ENCODE measurements at places on chromosomes 12 and 14. TPM values are rescaled to one million over a fixed set of nuclear protein-coding genes. Genes with fewer than 3 reads are reported as not detected.

- DNase-seq, result no peak
Observed at GRCh38 chr14:93319494-93319893, 13.3 kb downstream of the BTBD7 start.

DNA sequence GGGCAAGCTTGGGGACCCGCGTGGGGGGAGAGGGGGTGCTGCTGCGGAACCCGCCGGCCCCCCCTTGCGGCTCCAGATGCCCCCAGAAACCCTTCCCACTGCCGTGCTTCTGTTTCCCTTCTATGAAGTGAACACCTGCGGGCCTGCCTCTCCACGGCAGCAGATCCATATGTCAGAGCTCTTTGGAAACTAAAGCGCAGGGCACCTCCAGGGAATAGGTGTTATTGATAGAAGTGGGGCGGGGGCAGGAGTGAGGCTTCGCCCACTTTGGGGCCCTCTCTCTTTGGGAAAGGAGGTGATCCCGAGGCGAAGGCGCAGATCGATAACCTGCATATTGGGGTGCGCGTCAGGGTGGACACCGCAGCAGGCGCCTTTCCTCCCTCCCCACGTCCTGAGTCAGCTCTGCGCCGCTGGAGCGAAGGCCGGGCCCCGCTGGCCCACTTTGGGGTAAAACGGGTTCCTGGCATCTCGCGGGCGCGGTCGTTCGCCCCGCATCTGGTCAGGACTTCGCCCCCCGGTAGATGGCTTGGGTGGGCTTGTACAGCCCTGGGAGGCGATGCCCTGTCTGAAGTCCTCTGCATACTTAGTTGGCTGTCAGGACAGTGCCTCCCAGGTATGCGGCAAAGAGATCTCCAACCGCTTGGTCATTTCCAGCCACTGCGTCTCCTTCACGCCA, 524 bp downstream of the KMT5A start:
- no peak for DNase-seq

DNA sequence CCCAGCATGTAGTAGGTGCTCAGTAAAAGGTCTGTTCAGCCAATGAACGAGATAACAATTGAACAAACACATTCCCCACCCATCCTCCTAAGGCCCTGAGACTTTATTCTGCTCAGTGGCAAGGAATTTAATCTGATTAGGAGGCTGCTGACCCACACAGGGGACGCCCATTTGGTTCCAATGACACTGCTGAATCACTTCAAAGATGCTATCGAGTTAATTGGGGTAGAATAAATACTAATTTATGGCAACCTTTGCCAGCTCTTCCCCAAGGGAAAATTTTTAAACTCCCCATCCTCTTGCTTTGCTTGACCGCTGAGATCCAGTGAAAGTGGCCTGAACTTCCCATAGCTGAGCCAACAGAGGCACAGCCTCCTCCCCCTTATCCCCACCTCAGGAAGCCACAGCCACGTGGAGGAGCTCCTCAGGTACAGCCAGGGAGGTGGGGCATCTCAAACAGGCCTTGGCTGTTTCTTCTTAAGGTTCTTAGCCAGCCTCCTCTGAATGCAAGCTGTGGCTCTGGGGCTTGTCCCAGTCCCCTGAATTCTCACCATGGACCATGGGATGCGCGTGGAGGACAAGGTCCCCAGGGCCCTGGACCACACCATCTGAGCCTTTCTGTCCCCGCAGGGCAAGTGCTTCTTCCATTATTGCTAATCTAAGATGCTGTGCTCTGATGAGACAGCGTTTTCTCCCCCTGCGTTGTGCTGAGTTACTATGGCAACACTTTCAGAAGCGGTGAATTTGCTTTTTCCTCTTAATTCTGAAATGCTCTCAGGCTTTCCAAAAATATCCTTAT, 26.7 kb downstream of the C14orf132 start:
- no peak for DNase-seq

DNA sequence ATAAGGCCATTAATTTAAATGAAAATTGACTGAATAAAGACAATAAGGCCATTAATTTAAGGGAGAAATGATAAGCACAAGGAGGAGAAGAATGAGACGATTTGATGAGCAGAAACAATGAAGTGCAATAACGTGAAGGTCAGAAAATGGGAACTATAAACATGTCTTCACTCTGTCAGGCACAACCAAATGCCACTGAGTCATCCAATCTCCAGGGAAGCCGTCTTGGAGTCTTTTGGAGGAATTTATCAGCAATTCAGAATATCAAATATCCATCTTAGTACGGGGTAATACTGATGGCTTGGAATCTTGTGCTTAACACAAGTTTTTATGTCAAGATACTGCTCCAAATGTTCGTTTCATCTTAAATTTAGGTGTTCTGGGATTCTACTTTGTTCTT, 159.9 kb downstream of the CAPZA3 start:
- DNase-seq, result no peak

- no peak for DNase-seq
Observed at GRCh38 chr14:63383776-63384367, 65.1 kb upstream of the GPHB5 start.

DNA sequence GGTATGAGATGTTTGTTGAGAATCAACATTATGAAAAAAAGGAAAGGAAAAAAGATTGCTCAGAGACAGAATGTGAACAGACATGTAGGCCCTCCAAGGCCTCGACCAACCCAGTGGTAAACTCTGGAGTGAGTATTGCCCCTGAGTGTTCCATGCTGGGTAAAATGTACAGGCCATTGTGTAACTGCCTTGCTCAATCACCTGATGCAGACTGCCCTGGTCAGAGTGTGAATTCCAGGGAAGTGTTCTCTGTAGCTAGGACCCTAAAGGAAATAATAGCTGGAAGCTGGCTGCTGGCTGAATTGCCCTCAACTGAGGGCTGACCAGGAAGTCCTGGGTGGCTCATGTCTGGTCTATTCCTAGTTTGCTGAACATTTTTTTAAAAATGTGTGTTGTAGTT, 1081.4 kb upstream of the LRFN5 start:
- DNase-seq, result no peak

GRCh38 chr12:92297932-92298696, 152.5 kb upstream of the BTG1 start:
- no peak for DNase-seq

GRCh38 chr14:99380991-99381687, 99.5 kb downstream of the SETD3 start:
- no peak for DNase-seq

- DNase-seq, result no peak
Observed at GRCh38 chr12:122318607-122319605, 52.6 kb upstream of the VPS33A start.

- DNase-seq, result no peak
Observed at GRCh38 chr14:74545386-74545785, 51.8 kb downstream of the ISCA2 start.

GRCh38 chr14:51776102-51776894, 84.1 kb upstream of the GNG2 start:
- DNase-seq, result peak; percentile 29

GRCh38 chr12:26704684-26705460, 128.1 kb downstream of the ITPR2 start:
- no peak for DNase-seq

DNA sequence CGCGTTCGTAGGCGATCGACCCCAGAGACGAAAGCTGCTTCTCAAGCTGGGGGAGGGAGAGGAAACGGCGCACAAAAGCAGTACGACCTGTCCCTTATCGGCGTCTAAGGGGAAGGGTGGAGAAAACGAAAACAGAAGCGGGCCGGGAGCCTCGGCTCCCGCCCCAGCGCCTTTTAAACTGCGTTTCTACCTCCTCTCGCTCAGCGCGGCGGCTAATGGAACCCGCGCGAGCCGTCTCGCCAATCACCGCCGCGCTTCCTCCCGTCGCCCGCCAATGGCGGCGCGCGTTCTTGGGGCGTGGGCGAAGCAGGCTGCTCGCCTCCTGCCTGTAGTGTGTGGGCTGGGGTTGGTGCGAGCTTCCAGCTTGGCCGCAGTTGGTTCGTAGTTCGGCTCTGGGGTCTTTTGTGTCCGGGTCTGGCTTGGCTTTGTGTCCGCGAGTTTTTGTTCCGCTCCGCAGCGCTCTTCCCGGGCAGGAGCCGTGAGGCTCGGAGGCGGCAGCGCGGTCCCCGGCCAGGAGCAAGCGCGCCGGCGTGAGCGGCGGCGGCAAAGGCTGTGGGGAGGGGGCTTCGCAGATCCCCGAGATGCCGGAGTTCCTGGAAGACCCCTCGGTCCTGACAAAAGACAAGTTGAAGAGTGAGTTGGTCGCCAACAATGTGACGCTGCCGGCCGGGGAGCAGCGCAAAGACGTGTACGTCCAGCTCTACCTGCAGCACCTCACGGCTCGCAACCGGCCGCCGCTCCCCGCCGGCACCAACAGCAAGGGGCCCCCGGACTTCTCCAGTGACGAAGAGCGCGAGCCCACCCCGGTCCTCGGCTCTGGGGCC, at the start of gene TMPO:
Gene TMPO, plus strand, starts transcription at position 304 of the 824 bp plus-strand sequence. Its CDS starts 278 bp downstream, at position 582.
- peak; percentile 91 for DNase-seq

DNA sequence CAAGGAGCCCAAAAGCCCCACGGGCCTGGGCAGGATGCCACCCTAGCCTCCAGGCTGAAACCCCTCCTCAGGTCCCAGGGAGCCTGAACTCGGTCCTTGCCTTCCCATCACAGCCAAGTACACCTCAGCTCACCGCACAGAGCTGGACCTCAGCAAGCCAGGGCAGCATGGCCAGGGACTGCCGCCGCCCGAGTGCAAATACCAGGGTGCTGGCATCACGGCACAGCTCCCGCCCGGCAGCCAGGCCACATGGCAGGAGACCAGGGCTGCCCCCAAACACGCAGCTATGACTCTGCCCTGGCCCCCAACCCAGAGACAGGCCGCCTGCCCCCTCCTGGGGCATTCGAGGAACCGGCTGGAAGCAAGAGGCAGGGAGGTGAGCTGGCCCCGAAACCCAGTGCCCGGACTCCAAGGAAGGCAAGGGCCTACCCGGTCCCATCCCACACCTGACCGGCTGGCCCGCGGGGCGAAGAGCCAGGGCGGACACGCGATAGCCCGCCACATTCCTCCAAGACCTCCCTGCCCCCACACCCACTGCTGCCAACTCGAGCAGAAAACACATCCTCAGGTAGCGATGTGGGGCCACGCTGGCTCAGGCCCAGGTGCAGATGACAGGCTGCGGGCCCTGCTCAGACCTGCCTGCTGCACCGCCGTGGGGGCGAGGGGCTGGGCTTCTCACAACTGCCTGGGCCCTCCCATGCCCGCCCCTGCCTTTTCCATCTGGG, 2.7 kb downstream of the JAG2 start:
- no peak for DNase-seq

DNA sequence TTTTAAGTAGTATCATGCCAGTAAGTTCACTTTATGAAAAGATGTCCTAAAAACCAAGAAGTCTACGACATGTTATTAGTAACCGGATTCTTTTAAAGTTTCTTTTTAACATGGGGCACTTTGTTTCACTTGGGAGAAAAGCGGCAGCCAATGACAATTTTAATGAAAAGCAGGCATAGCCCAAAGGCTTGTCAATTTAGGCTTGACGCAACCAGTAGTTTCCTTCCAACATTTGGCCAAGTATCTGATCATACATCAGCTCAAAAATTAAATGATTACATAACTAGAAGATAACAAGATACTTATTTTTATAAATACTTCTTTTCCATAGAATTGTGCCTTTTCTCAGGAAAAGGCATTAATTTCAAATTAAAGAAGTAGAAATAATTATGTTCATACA, 112.8 kb downstream of the TXNDC16 start:
- no peak for DNase-seq

DNA sequence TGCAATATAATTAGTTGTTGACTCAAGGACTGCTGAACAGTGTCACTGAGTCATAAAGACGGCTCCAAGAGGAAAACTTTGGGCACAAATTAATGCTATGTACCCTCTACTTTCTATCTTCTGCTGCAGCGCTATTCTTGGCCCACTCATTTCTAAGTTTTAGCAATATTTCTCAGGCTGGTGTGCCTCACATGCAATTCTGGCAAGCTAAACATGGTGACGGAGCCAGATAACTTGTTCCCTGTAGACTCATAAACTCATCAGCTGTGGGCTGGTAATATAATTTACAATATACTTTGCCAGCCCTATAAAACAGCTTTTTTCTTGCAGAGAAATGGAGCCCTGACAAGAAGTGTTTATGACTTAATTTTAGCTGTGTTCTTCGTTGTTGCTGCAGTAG, 615.1 kb downstream of the NRXN3 start:
- DNase-seq, result no peak

DNA sequence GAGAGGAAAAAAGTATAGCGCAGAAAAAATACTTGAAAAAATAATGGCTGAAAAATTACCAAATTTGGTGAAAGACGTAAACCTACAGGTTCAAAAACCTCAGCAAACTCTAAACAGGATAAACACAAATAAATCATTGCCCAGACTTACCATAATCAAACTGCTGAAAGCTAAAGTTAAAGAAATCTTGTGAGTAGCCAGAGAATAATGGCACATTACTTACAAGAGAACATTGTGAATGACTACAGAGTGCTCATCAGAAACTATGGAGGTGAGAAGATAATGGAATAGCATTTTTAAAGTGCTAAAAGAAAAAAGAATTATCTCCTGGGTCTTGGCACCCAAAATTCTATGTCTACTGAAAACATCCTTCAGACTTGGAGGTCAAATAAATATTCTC, 36.0 kb downstream of the ATF1 start:
- DNase-seq, result no peak

The TMPO gene
- polyA plus RNA-seq, result 207 TPM

The ASB2 gene
- polyA plus RNA-seq, result 0.39 TPM

The CMA1 gene
- 0.16 TPM for polyA plus RNA-seq

The CD4 gene
- 31.0 TPM for polyA plus RNA-seq

The RNF212B gene
- 0.22 TPM for polyA plus RNA-seq

The KRT85 gene
- polyA plus RNA-seq, result not detected
